ENCODE measurements at places on chromosomes 6 and 20.
A peak's percentile ranks its signal among the peaks of the same experiment; 100 is the strongest.

- no peak for DNase-seq
Observed at GRCh38 chr6:42428326-42429041, 23.2 kb downstream of the TRERF1 start.

GRCh38 chr6:126873351-126873750 is 245.1 kb upstream of the RSPO3 start:
- DNase-seq, result no peak

GRCh38 chr20:23669866-23670265 is 19.0 kb downstream of the CST4 start:
- DNase-seq, result no peak

DNA sequence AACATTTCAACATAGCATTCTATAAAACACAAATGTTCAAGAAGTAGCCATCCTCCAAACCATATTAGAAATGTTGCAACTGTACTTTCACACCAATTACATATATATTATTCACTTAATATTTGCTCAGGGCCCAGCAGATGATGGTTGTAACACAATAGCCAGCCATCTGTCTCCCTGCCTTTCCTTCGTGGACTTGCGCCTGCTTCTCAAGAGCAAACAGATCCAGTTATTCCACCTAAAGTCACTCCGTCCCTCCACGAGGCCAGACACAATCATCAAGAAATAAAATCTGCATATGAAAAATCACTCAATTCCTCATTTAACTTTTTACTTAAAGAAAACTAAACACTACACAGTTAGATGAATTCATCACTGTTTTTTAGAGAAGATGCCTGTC is 160.4 kb downstream of the RALGAPA2 start:
- peak; percentile 67 for DNase-seq

- no peak for DNase-seq
Observed at GRCh38 chr6:146980900-146981329, 223.3 kb upstream of the STXBP5 start.

- DNase-seq, result no peak
Observed at GRCh38 chr20:37954626-37955025, 51.7 kb downstream of the VSTM2L start.
